ENCODE measurements at places on chromosomes 1 and 21.

- no peak for DNase-seq
Observed at GRCh38 chr1:168135116-168135920, 1.4 kb downstream of the GPR161 start.

DNA sequence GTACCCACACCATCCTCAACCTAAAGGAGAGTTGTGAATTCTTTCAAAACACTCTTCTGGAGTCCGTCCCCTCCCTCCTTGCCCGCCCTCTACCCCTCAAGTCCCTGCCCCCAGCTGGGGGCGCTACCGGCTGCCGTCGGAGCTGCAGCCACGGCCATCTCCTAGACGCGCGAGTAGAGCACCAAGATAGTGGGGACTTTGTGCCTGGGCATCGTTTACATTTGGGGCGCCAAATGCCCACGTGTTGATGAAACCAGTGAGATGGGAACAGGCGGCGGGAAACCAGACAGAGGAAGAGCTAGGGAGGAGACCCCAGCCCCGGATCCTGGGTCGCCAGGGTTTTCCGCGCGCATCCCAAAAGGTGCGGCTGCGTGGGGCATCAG is 638 bp upstream of the OLIG2 start:
- DNase-seq: no peak

- no peak for DNase-seq
Observed at GRCh38 chr1:54012863-54013262, 5.1 kb downstream of the LDLRAD1 start.

DNA sequence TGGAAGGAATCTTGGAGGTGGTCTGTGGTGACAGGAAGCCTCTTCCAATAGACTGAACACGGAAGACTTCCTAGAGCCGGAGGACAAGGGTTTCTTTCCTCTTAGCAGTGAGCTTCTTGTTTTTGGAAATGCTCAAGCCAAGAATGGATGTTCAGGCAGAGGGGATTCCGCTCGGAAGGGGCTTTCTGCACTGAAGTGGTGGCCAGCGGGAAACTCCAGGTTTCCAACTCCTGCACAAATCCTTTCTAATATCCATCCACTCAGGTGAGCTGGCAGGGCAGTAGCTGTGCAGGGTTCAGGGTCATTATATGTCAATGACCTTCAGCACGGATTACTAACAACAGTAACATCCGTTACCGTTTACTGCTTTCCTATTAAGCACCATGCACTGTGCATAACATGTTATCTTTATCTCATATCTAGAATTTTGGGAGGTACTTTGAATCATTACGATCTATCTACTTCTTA is 573 bp upstream of the CPT2 start:
- DNase-seq: no peak
